ENCODE measurements at places on chromosomes 13 and 19.

- DNase-seq, result no peak
These were observed 16.3 kb downstream of the MYO9B start for GRCh38 chr19:17091758-17092333.

GRCh38 chr13:95174517-95174916, 126.7 kb downstream of the ABCC4 start:
- DNase-seq, result no peak

DNA sequence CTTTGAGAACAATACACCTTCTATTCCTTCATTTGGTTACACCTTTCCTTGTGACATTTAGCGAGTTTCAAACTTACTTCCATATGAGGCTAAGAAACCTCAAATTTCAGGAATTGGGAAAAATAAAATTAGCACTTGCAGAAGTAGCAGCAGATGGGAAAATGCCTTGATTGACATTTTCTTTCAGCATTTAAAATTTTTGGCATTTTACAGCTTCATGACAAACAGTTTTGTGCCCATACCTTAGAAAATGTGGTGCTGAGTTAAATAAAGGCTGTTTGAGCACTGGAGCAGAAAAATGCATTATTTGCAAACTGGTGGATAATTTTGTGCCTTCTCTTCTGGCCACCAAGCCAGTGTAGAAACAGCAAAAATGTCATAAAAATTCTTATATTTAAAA, 95.4 kb downstream of the PCDH17 start:
- DNase-seq, result no peak

GRCh38 chr19:10553943-10554381, 10.3 kb downstream of the ATG4D start:
- DNase-seq, result no peak

DNA sequence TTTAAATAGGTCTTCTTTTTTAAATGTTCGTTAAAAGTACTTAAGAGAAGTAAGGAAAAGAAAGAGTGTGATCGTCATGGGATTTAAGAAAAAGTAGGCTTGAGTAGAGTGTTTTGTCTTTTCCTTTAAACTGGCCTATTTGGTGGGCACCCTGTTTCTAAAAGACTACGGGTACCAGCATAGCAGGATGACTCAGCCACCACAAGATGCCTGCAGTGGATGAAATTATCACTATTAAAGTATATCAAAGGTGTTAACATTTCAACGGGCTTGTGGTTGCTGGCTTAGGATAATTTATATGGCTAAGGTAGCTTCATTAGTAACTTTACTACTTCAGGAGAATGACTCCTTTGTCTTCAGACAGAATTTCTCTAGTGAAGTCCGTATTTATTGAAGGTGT, 112.6 kb downstream of the STARD13 start:
- DNase-seq, result no peak

GRCh38 chr19:602391-603301, 13.0 kb downstream of the HCN2 start:
- no peak for DNase-seq

GRCh38 chr13:98433654-98434053, 143.3 kb downstream of the STK24 start:
- no peak for DNase-seq

DNA sequence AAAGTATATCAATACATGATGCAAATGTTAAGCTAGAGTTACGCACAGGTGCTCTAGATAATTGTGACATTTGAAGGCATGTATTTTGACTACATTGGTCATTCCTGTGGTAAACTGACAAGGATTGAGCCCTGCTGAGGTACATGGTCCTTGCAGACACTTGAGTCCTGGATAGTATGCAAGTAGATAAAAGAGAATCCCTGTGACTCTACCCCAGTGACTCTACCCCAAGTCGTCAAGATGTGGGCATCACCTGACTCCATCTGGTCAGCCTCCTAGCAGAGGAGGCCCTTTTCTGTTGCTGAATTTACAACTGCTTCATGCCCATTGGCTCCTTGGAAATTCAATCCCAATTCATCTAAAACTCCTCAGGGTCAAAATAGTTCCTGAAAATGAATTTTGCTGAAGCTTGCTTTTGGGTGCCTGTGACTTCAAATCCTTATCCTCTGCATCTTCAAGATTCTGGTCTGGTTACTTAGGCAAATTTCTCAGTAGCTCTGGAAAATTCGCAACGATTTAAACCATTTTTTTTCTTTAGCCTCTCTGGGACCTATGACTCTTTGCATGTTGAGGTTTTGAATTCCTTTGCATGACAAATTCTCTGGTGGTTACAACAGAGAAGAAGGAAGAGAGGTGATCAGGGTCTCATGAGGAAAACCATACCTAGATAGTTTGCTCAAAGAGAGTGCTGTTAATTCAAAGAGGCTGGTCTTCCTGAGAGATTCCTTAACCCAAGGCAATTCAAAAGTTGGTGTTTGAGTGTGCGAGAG, 422.1 kb downstream of the FGF9 start:
- DNase-seq, result no peak

- no peak for DNase-seq
These were observed 253.5 kb downstream of the PCDH20 start for GRCh38 chr13:61162106-61162505.

- no peak for DNase-seq
These were observed 18.7 kb downstream of the GADD45B start for GRCh38 chr19:2494447-2495129.

GRCh38 chr13:95920485-95920884, 132.7 kb downstream of the UGGT2 start:
- DNase-seq, result no peak

GRCh38 chr13:96850538-96851145, 143.6 kb downstream of the OXGR1 start:
- DNase-seq, result no peak

DNA sequence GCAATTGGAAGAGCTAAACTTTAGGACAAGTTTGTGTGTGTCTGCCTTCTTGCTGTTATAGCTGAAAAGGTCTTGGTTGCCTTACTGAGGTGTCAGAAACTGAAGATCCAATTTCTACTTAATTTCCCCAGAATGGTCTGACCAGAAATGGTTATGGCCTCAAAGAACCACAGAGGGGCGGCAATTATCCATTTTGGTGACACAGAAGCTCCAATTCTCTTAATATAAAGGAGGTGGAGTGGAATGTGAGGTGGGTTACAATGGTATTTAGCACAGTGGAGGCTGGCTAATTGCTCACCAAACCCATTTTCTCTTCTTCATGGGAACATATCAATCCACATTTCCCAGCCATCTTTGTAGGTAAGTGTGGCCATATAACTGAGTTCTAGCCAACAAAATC, 1157.2 kb downstream of the OLFM4 start:
- no peak for DNase-seq

GRCh38 chr13:48615049-48615448, 38.7 kb upstream of the CYSLTR2 start:
- DNase-seq, result no peak

- DNase-seq, result no peak
These were observed 21.8 kb downstream of the POLR1D start for GRCh38 chr13:27643334-27644132.

- DNase-seq, result no peak
These were observed 903 bp downstream of the PIN1 start for GRCh38 chr19:9836021-9836420.

DNA sequence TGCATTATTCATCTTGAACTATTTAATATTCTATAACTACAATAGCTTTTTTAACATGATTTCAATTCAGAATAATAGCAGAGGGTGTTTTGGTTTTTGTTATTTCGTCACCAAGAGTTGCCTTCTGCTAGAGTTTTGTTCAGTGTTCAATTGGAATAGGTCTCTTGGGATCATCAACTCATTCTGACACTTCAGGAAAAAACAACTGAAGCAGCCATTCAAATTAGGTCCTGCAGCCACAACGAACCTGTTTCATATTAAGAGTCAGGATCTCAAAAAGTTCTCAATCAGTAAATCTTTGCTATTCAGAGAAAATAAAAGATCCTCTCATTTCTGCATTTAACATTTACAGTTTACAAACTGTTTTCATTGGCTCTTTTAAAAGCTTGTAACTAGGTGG, 2.4 kb upstream of the CHAMP1 start:
- no peak for DNase-seq

GRCh38 chr19:50830266-50831025, 2.9 kb downstream of the KLK15 start:
- no peak for DNase-seq

DNA sequence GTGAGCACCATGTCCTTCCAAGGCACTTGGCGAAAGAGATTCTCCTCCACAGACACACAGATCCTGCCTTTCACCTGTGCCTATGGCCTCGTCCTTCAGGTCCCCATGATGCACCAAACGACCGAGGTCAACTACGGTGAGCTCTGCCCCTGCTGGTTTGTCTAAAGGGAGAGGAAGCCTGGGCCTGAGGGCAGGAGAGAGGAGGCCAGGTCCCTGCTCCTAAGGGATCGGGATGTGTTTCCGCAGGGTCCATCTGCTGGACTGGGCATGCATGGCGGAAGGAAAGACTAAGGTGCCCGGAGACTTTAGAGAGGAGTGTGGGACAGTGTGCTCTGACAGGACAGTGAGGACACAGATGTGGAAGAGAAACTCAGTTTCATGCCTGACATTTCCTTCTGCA, 7.6 kb downstream of the SERPINE3 start:
- no peak for DNase-seq

GRCh38 chr13:92074658-92075057, 676.2 kb downstream of the GPC5 start:
- no peak for DNase-seq

DNA sequence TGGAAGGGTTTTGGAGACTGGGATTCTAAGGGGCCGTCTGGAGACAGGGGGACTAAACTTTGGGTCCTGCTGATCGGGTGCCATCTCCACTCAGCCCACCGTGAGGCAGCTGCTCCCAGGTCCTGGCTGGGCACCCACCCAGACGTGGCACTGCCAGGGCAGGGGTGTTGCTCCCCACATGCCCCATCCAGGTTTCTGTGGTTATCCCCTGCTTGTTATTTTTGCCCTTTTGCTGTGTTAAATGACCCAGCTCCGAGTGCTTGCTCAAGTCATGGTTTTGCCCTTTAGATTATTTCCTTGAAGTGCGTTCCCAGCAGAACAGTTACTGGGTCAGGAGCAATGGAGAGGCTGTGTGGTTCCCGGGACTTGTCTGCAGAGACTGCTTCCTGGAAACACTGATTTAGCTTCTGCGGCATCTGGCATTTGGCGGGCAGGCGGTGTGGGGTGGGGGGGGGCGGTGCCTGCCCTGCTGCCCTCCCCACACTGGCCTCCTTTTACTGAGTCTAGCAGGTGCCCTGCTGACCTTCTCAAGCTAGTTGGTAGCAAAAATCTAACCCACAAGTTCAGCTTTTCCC, 1.9 kb downstream of the RAB11B start:
- no peak for DNase-seq

DNA sequence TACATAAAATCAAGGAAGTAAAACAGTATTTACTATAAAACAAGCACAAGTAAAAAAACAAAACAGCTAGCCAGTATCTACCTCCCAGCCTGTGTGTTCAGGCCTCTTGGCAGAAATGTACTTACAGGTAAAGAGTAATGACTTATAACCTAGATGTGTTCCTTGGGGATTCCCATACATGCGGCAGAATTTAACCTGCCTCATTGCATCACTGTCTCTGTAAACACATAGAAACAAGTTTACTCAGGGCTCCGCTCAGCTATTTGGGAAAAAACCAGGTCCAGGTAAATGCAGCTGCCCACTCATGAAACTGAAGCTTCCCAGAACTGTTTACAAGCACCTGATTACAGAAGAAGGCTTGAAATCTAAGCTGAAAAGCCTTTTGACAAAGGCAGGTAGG, 50.7 kb upstream of the SERP2 start:
- no peak for DNase-seq

GRCh38 chr19:51607920-51608562, 22.2 kb downstream of the SIGLEC5 start:
- DNase-seq, result no peak

DNA sequence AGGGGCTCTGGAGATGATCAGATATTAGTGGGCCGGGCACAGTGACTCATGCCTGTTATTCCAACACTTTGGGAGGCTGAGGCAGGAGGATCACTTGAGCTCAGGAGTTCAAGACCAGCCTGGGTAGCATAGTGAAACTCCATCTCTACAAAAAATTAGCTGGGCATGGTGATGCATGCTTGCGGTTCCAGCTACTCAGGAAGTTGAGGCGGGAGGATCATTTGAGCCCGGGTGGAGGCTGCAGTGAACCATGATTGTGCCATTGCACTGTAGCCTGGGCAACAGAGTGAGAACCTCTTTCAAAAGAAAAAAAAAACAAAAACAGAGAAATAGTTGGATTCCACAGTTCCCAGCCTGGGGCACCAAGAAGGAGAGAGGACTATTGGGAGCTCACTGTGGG, 17.9 kb upstream of the SHFL start:
- DNase-seq, result no peak

GRCh38 chr13:76708138-76708688, 178.0 kb downstream of the KCTD12 start:
- no peak for DNase-seq

- no peak for DNase-seq
These were observed 158.3 kb downstream of the FOXO1 start for GRCh38 chr13:40508127-40508526.

- no peak for DNase-seq
These were observed 291.1 kb downstream of the LMO7 start for GRCh38 chr13:75927183-75927669.

DNA sequence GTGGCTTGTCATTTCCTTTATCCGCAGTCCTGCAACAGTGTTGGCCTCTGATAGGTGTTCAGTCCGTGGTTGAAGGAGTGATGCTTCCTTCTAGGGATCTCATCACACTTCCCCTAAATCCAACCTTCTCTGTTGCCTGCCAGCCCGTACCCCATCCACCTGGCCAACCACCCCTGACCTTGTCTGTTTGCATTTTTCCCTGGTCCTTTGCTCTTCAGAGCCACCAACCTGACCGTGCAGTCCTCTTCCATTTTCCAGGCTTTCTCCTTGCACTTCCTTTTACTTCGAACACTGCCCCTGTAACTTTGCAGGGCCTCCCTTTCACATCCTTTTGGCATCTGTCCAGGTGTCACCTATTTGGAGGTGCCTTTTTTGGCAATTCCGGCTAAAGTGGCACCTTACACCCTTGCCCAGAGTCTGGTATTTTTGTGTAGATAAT, 696 bp downstream of the ZNF460 start:
- DNase-seq, result no peak

- no peak for DNase-seq
These were observed 7.8 kb downstream of the DIAPH3 start for GRCh38 chr13:60155978-60156377.
